ENCODE measurements at places on chromosomes 4 and X.

- DNase-seq = no peak
Measured at GRCh38 chr4:87938746-87939145, 36.8 kb upstream of the SPP1 start.

DNA sequence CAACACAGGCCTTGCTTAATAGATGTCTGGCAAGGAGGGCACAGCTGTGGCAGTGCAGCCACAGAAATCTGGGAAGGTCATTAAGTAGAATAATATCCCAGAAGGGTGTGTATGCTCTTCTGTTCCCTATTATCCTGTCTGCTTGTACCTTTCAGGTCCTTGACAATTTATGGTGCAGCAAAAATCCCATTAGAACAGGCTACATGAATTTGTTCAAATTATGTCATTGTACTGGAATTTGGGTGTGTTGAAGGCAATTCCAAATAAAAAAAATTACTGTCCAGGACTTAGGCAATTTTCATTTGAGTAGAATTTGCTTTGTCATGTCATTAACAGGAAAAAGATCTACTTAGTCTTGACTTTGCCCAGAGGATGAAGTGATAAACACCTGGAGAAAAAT, 192.1 kb downstream of the IDS start:
- DNase-seq = no peak

DNA sequence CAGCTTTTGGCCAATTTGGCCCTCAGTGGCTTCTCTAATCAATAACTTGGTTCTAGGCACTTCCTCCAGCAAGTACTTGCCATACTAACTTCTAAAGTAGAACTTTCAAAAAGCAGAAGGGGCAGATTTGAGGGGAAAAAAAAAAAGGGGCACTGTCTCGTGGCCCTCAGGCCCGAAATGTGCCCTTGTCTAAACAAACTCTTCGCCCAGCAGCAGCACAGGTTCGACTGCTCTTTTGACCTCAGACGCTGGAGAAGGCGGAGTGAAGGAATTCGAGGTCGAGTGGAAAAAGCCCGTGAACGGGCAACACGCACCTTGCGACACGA, 775 bp downstream of the GRPEL1 start:
- no peak for DNase-seq

DNA sequence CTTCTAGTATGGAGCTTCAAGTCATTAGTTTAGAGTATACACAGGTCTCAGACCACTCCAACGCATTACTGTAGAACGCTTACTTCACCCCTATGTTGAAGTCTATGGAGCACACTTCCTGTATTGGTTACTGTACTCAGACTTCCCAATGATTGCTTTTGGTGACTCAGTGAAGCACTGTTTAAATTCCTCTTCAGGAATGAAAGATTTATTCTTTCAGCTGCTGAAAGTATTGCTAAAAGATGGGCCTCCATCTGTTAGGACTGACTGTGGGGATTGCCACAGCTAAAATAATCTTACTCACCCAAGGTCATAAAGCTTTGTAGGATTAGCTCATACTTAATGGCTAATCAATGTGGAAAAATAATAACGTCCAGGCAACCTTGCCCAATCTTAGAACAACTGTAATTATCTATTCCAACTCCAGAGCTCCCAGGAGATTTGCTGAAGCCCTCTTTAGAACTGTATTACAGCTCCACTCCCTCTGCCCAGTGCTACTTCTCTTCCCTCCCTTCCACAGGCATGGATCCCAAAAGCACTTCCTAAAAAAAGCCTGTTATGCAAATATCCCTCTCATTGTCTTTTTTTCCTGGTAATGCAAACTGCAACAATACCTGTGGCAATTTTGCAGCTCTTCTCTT, 281.9 kb upstream of the HS3ST1 start:
- peak; percentile 45 for DNase-seq

- DNase-seq = no peak
Measured at GRCh38 chr4:184147858-184148737, 69.6 kb downstream of the ENPP6 start.

GRCh38 chr4:169215656-169216055, 55.1 kb downstream of the SH3RF1 start:
- DNase-seq = no peak

GRCh38 chrX:70452143-70452733, 7.6 kb downstream of the DLG3 start:
- peak; percentile 0 for DNase-seq

DNA sequence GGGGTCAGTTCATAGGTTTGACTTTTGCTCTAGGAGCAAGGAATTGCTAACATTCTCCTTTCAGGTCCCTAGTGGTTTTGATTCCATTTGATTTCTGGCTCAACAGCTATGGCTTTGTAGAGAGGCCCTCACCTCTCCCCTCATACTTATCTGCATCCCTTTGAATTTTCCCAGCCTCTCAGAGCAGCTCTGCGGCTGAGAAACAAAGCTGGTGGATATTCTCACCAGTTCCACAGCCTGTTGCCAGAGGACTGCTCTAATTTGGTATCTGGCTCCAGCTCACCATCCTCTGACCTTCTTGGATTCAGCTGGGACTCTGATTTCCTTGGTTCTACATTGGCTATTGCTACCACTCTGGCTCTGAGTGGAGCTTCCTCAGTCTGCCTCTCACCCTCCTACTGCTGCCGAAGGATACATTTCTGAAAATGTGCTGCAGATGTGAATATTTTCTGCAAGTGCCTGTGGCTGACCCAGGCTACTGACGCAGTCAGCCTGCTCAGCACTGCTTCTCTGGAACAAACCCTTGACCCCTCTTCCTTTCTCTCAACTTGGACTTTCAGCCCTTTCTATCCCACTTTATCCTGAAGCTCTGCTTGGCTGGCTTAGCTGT, 110.9 kb upstream of the ENPEP start:
- DNase-seq = no peak

- no peak for DNase-seq
Measured at GRCh38 chr4:169665046-169665737, 44.8 kb downstream of the CLCN3 start.

- DNase-seq = no peak
Measured at GRCh38 chrX:10507876-10508275, 112.5 kb downstream of the MID1 start.

DNA sequence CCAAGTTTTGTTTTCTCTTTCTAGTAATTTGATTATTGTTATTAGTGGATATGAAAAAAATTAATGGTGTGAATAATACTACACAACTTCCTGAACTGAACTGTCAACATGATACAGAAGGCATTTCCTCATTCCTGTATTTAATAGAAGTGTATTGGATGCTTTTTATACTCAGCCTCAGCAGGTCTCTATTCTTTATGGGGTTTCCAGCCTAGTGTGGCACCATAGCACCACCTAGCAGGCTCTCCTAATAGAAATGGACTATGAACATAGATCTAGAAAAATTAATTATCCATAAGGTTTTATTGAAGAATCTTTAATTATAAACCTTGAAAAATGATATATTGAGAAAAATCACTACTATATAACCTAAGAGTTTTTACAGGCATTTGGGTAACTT, 52.4 kb downstream of the GLRB start:
- DNase-seq = no peak

GRCh38 chrX:132004728-132005127, 18.4 kb upstream of the STK26 start:
- DNase-seq = no peak

GRCh38 chr4:101730291-101731117, 60.0 kb upstream of the BANK1 start:
- peak; percentile 20 for DNase-seq

DNA sequence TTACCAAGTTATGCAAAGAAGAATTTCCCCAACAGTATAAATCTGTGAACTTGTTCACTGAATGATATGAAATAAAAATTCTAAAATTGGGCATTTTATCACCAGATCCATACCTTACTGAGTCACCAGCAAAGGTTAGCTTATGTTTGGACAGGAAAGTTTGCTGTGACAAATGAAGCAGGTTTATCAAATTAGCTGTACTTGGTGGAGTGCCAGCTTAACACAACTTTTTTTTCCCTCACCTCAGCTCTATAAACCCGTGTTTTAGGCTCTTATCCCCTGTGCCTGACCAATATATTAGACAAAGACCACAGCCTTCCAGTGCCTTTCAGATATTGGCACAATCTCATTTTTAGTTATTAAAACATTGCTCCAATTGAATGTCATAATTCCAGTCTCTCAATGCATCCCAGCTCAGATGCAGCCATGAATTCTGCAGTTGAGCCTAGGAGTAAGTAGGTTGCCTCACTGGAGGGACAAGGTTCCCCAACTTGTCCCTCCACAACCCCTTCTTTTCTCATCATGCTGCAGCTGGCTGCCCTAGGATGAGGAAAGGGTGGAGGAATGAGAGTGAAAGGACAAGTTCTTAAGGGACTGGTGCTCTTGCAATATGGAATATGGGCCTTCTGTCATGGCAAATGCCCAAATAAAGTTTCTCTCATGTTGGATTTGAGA, 27.0 kb upstream of the PDGFC start:
- no peak for DNase-seq

GRCh38 chrX:101759000-101759399, 99.3 kb upstream of the ARMCX2 start:
- no peak for DNase-seq

- no peak for DNase-seq
Measured at GRCh38 chr4:141004823-141005222, 128.4 kb downstream of the RNF150 start.

DNA sequence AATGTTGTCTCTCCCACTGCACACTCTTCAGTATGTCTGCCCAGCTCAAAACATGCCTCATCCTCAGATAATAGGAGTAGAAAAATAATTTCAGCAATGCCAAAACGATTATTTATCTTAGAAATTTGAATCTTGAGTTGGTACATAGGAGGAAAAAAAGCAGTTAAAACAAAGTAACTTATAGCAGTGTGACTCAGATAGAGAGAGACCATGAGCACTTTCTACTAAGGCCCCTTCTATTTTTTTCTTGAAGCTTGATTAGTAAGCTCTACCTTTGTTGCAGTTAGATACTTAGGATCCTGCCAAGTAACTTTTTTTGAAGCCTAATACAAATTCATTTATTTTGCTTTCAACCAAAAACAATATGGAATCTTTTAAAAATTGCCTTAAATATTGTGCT, 212.3 kb downstream of the MAD2L1 start:
- no peak for DNase-seq

DNA sequence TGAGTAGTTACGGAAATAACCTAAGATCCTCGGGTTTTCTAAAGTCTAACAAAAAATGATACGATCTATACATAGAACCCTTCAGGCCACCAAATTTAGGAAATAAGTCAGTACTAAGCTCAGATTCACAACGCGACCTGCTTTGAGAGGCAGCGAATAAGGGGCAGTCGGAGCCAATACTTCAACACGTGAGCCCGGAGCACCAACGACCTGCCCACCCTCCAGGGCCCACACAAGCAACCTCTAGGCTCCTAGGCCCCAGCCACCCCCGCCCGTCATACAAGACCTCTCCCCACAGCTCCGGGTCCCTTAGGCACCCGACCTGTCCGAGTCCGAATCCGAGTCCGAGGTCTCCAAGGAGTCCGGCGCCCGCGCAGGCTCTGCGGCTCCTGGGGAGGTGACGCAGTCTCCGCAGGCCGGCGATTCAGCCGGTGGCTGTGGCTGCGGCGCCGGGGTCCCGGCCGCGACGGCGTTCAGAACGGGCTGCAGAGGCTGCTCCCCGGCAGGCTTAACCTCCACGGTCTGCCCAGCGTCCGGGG, 580 bp downstream of the NAF1 start:
- DNase-seq = no peak

DNA sequence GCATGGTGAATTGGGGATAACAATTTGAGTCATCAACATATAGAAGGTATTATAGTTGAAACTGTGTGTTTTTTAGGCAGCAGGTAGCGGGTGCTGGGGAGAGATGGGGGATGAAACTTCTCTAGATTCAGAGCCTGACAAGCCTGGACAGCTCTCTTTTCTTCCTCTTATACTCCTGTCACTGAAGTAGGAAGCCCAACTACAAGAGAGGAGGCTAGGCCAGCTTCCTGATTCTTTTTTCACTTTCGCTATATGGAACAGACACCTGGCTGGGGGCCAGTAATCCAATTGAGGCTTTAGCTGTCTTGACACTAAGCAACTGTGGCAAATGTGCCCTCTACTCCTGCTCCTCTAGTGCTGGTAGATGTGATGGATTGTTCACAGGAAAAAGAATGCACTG, 69.2 kb downstream of the PHKA1 start:
- DNase-seq = no peak

- no peak for DNase-seq
Measured at GRCh38 chrX:40120838-40121580, 23.3 kb upstream of the BCOR start.

- peak; percentile 34 for DNase-seq
Measured at GRCh38 chr4:4334798-4335520, 44.9 kb downstream of the ZBTB49 start.

DNA sequence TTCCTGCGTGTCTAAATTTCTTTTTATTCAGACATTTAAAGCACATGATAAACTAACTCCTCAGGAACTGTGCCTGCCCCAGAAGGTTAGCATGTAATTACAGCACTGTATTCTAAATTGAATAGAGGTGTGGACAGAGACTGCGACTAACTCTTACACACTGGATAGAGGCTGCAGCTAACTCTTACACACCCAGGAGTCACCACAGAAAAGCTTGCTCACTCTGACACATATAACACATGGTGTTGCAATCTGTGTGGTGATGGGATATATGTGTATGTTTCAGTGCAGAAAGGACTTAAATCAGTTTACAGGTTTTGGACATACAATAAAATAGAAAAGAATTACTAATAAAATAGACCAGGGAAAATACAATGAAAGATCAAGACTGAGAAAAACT, 41.5 kb downstream of the SMAD1 start:
- DNase-seq = no peak

DNA sequence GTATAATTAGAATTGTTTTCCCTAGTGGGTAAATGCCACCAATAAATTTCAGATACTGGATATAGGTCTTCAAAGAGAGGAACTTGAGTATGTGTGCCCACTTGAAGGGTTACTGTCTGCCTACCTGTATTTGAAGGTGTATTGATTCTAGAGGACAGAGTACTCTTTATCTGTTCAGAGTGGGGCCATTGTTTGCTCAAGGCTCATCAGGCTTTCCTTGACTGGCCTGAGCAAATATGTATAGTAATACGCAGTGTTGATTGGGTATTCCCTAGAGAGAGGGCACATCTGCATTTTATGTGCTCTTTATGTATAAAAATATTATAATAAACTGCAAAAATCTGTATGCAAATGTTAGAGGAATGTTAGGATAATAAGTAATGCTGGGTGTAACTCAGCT, 23.7 kb downstream of the RP2 start:
- no peak for DNase-seq

GRCh38 chr4:102447413-102447812, 53.7 kb upstream of the NFKB1 start:
- DNase-seq = no peak

DNA sequence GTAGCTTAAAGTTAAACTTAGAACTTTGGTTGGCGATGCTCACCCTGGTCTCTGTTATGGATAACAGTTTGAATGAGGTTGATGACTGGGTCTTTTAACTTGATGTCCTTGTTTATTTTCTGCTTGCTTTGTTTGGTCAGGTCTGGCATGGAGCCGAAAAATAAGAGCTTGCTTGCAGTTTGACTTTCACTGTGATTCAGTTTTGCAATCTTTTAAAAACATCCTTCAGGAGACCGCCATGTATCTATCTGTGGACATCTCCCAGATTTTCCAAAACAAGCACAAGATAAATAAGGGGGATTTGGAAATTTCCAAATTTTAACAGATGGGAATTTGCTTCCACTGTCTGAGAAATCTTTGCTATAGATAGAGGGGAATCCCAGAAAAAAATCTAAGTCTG, 246.7 kb downstream of the PALLD start:
- DNase-seq = no peak
